NCI-H69 (cell line): ENCODE measurements at places on chromosomes 2 and 18.

GRCh38 chr18:59517446-59518165 is 158.5 kb upstream of the LMAN1 start:
- no peak for DNase-seq

DNA sequence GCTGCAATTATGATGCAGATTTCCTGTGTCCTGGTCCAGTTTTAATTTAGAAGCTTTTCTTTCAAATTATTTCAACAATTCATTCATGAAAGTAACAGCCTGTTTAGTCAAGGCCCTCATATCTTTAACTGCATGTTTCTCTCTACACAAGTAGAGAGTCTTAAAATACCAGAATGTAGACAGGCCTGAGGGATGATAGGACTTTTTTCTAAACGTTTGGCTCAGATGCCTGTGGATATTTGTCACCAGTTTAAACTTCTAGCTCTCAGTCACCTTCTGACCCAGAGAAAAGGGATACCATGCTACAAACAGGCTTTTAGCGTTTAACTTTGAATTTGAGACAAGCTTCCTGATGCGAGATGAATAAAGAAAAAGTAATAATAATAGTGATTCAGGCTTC is 15.7 kb downstream of the COL5A2 start:
- no peak for DNase-seq

- DNase-seq, result no peak
These were observed 146.0 kb upstream of the RMP24 start for GRCh38 chr18:35826477-35826876.

GRCh38 chr2:17199741-17200140 is 318.5 kb downstream of the RAD51AP2 start:
- no peak for DNase-seq

DNA sequence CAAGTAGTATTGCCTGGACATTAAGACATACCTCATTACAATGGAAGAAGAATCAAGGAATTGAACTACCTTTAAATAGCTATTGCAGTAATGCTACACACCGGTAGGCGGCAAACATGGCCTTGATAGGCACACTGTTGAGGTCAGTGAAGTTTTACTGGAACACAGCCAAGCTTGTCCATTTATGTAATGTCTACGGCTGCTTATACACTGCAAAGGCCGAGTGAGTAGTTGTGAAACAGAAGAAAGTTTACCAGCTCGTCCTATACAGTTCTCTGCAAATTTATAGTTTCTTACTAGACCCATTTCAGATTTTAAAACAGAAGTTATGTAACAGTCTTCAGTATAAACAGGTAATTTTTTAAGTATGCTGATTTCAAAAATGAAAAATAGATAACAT is 38.8 kb downstream of the PPP4R1 start:
- peak; percentile 99 for DNase-seq
